GM18507 (cell line): ENCODE measurements at places on chromosomes 1 and 21.
A peak's percentile ranks its signal among the peaks of the same experiment; 100 is the strongest.

DNA sequence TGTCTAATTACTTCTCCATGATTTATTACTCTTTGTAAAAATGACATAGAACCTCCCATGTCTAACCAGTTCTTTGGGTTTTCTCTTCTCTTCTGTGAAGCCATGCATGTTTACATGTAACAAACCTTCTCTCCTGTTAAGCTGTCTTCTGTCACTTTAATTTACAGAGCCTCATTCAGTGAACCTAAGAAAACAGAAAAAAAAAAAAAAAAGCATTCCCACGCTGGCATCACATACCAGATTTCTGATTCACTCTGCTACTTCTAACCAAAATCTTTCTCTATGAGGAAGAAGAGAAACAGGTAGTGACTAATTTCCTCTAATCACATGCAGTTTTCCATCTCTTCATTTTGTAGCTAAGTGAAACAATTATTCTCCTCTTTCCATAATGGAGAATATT, 141.4 kb upstream of the CXADR start:
- no peak for DNase-seq

GRCh38 chr1:35640380-35641232, 720 bp downstream of the PSMB2 start:
- DNase-seq = no peak

DNA sequence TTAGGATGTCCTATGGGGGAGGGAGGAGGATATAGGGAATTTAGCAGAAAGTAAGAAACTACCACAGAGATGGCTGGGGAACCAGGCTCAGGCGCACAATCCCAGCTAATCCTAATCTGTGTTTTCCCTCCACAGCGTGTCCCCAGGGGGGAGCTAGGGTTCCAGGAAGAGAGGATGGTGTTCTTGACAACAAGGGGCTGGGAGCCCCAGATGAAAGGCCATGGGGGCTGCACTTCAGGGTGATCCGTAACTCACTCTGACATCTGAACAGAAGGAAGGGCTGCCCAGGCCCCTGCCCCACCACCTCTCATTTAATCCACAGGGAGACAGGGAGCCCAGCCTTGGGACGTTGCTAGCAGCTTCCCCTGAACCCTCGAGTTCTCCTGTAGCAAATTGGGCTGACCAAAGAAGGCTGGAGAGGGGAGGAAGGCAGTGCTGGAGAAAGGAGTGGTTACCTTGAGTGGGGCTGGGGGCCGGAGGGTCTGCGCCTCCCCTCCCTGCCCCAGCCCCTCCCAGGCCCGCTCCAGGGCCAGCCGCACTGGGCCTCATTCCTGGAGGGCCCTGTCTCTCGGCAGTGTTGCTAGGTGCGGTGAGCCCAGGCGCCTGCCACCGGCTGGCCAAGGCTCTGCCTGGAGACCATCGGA, 131.7 kb downstream of the TMEM53 start:
- no peak for DNase-seq

- DNase-seq = no peak
Measured at GRCh38 chr1:157725221-157725577, 24.6 kb upstream of the FCRL3 start.

- no peak for DNase-seq
Measured at GRCh38 chr1:3135073-3135702, 66.2 kb downstream of the PRDM16 start.

DNA sequence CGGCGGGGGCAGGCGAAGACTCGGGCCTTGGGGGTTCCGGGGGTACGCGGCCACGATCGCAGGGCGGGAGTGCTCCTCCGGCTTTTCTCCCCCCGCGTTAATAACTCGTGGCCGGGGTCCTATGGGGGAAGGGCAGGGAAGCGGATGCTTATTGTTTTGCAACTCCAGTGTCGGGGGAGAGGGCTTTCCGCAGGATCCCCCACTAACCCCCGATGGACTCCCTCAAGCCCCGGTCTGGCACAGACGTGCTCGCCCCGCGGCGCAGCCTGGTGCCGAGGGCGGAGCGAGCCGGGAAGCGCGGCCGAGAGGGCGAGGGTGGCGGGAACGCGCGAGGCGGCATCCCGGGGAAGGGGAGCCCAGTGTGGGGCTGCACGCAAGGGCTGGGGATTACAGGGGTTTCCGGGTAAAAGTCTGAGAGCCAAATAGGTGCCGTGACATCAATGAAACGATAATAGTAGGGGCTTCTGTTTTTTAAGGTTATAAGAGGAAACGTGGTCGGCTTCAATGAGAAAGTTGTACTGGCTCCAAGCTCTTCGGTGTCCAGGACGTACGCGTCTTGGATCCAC, 772 bp downstream of the UCK2 start:
- peak; percentile 45 for DNase-seq

- DNase-seq = no peak
Measured at GRCh38 chr1:207393610-207394009, 60.5 kb upstream of the CR2 start.

DNA sequence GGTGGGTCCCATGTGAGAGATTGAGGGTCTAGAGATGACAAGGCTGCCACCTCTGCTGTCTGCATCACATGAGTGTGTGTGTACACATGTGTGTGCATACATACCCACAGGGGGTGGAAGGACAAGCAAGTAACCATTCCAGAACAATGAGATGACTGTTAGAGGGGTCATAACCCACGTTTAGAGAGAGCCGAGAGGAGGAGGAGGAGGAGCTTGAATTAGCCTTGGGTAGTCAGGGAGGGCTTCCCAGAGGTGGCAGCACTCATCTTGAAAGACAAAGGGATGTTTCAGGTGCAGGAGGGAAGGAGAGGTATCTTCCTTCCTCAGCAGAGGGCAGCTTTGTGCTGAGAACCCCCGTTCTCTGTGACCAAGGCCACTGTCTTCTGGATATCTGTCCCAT, 21.3 kb downstream of the TNFRSF1B start:
- no peak for DNase-seq

GRCh38 chr1:192053531-192053971, 104.7 kb upstream of the RGS18 start:
- no peak for DNase-seq

- no peak for DNase-seq
Measured at GRCh38 chr1:114320586-114320985, 166.9 kb upstream of the SYT6 start.

- no peak for DNase-seq
Measured at GRCh38 chr21:14584357-14585095, 38.4 kb upstream of the SAMSN1 start.

DNA sequence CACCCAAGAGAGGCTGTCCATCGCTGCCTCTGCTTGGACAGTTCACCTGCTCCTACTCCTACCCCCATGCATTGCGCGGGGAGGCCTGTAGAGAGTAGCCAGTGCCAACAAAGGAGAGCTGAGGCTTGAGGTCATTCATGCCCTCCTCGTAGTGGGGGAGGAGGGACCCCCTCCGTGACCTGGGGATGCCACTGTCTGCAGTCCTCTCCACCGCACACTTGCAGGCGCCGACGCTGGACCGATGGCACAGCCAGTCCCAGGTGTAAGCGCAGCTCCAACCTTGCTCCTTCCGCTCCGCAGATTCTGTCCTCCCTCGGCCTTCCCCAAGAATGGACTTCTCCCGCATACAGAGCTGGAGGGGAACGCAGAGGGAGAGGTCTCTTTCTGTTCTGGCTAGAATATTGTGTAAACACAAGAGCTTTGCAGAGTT, 672 bp upstream of the PHLDA3 start:
- no peak for DNase-seq

DNA sequence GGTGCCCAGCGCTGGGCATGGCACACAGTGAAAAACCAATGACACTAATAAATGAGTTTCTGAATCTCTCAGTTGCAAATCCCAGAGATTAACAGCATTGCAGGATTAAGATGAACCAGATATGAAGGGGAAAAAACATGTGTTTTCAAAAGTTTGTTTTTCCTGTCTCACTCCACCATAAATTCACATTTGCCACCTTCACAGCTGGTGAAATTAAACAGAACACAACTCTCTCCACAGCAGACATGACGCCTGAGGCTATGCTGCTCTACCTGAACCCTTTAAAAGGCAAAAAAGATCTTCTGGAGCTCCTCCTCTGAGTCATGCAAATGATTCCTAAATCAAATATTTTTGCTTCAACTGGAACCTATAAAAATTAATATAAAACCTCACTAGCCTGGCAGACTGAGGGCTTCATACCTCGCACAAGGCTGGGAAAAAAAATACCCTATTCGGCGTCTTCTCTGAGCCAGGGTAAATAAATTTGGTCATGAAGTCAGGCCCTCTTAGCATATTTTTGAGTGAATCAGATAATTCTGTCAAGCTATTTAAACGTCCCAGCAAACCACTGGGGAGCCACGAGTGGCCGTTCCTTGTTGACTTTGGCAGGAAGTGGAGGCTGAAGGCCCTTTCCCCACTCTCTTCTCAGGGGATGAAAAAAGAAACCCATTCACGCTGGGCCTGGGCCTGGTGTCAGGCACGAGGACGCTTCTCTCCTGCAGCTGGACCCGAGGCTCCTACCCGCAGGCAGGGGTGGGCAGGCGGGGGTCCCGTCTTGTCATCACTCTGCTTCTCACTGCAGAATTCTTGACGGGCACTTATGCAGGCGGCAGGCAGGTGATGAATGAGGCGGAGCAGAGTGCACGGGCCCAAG, 53.0 kb downstream of the DMRTB1 start:
- no peak for DNase-seq

DNA sequence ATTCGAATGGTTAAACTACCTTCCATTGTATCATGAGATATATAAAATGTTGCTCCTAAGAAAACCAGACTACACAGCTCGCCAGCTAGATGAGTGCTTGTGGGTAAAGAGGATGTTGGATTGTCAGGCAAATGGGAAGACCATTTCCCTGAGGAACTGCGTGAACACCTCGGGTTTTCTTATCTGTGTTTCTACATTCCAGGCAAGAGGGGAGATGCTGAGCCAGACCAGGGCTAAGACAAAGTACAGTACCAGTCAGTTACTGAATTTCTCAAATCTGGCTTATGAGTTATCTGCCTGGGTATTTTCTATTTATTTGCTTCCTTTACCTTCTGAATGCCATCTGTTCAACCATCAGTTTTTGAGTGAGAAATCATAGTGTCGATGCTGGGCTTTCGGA, 170.8 kb downstream of the PLA2G4A start:
- no peak for DNase-seq

- no peak for DNase-seq
Measured at GRCh38 chr1:110258734-110259133, 48.6 kb downstream of the KCNC4 start.

GRCh38 chr1:57269630-57270225, 154.1 kb downstream of the DAB1 start:
- DNase-seq = no peak

DNA sequence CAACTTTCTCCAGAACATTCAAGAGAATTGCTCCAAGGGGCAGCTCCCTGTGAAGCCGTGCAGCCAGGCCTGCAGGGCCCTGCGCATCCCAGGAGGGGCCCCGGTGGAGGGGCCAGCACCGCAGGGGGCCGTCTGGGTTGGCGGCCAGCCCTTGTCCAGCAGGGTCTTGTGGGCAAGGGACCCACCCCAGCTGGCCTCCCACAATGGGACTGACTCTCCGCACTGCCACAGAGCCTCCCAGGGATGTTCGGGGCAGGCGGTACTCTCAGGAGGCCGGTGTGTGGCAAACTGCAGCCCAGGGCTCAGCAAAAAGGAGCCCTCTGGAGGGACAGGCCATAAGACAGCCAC, 68.2 kb upstream of the COL6A1 start:
- DNase-seq = no peak

GRCh38 chr1:111203681-111204200, 3.3 kb upstream of the DENND2D start:
- DNase-seq = peak; percentile 82

GRCh38 chr1:81050390-81050789, 750.3 kb upstream of the ADGRL2 start:
- DNase-seq = no peak

DNA sequence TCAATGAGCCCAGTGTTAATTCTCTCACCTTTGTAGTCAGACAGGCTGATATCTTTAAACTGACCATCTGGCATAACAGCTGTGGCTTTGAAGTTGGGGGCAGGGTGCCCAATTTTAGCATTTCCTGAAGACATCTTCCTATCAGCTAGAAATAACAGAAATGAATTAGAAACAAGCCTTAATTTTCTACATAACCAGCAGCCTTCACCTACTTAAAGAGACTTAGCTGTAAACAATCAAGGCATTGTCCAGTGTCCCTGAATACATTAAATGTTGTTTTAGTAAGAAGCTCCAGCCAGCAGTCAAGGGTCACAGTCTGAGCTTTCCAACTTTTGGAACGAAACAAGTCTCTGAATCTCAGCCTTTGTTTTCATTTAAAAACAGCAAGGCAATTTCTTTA, 2.8 kb downstream of the PRDX1 start:
- DNase-seq = no peak

DNA sequence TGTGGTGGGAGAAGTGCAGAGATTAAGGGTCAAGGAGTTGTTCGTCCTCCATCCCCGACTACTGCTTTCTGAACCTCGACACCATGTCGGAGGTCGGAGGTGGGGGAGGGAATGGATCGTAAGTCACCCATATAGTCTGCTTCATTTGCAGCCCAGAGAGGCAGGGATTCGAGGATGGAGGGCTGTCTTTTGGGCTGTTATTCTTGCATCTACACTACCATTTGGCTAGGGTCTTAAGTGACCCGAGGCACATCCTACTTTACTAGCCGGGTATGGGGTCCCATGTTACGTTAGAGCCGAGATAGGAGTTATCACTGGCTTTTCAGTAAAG, 578 bp downstream of the USP21 start:
- DNase-seq = no peak

- no peak for DNase-seq
Measured at GRCh38 chr1:61776091-61776490, 33.8 kb downstream of the PATJ start.
